ENCODE measurements at places on chromosomes 4 and X.

- peak; percentile 10 for DNase-seq
Observed at GRCh38 chr4:138831948-138832347, 183.6 kb upstream of the NOCT start.

DNA sequence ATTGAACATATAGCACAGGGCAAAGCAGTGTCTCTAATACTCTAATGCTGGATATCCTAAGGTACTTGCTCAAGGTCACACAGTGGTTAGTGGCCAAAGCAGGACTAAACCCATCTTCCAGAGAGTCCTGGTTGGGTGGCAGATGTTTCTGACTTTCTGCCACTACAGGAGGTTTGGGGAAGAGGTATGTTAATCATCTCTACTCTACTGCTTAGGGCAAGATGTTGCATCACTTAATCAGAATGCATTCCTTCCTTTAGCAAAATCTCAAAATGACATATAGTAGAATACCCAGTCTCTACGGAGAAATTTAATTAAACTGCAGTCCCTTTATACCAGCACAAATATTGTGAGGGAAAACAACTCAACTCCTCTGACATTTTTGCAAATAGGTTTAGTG, 190.7 kb upstream of the FAM241A start:
- peak; percentile 33 for DNase-seq

DNA sequence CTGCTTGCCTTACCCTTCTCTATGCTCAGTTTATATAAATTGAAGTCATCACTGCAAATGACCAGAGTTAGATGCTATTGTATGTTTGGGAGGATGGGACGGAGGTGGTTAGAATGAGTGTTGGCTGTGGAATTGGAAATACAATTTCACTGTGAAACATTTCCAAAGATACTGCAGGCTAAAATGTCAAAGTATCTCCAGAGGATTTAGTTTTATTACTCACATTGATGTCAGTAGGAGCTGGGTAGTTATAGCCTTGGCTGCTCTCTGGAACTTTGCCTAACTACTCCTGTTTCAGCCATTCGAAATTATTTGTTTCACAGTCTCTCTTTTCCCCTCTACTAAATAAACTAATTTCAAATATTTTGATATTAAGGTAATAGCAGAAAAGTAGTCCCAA, 92.6 kb upstream of the PPP3CA start:
- no peak for DNase-seq

DNA sequence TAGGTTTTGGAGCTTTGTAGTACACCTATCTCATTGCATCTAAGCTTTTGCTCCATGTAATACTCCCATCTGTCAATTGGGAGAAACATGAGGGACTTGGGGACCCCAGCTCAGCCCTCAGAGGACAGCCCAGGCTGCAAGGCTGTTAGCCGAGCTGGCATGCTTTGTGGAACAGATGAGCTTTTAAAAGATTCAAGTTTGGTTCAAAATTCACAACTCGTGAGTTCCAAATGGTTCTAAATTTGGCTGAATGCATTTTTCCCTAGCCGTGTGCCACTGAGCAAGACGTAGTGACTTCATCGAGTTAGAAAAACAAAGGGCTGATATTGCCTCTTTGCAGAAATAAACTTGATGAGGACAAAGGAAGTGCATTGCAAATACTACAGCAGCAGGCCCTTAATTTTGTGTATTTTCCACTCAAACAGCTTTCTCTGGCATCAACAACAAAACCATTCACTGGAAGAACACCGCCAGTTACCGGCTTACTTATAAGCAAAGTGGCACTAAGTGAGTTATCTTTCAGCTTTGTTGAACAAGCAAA, 165.0 kb upstream of the HS3ST1 start:
- DNase-seq = no peak

DNA sequence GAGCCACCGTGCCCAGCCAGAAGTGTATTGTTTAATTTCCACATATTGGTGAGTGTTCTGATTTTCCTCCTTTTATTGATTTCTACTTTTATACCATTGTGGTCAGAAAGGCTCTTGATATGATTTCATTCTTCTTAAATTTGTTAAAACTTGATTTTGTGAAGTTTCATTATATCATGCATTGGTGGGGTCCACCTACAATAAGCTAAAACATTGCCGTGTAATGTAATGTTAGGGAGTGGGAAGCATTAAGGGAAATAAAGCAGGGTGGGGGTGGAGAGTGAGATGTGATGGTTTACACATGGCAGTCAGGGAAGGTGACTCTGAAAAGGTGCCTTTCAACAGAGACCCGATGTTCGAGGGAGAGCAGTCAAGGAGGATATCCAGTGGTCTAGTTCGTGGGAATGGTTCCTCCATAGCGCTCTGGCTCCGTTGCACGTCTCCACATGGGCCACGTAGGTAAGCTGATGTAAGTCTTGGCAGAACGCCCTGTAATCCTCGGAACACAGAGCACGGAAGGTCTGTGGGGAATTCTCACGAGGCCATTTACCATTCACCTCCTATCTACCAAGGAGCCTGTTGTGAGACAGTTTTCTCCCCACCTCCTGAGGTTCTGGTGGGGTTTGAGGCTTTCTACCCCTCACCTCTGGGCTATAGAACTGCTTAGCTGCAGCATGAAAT, 7.7 kb upstream of the WDR13 start:
- no peak for DNase-seq

DNA sequence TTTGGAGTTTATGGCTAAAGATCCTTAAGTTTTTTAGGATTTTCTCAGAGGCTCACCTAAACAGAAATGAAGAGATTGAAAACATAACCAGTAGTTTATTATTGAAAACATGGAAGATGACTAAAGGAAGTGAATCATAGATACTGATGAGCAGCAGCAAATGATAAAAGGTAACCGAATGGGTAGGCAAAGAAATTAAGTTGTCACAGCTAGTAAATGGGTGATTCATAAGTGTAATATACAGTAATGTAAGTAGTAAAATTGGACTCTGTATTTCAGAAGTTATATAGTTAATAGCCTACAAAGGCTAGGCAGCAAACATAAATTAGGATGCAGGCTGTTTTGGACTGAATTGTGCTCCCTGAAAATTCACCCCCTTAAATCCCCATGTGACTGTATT, 59.0 kb upstream of the ADGRA3 start:
- no peak for DNase-seq

GRCh38 chr4:146927695-146928094, 18.0 kb downstream of the TTC29 start:
- DNase-seq = no peak

DNA sequence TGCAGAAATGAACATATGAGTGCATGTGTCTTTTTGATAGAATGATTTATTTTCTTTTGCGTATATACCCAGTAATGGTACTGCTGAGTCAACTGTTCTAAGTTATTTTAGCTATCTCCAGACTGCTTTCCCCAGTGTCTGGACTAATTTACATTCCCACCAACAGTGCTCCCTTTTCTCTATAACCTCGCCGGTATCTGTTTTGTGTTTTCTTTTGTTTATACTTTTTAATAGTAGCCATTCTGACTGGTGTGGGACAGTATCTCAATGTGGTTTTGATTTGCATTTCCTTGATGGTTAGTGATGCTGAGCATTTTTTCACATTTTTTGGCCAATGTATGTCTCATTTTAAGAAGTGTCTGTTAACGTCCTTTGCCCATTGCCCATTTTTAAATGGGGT, 218.6 kb upstream of the KCNIP4 start:
- DNase-seq = no peak

DNA sequence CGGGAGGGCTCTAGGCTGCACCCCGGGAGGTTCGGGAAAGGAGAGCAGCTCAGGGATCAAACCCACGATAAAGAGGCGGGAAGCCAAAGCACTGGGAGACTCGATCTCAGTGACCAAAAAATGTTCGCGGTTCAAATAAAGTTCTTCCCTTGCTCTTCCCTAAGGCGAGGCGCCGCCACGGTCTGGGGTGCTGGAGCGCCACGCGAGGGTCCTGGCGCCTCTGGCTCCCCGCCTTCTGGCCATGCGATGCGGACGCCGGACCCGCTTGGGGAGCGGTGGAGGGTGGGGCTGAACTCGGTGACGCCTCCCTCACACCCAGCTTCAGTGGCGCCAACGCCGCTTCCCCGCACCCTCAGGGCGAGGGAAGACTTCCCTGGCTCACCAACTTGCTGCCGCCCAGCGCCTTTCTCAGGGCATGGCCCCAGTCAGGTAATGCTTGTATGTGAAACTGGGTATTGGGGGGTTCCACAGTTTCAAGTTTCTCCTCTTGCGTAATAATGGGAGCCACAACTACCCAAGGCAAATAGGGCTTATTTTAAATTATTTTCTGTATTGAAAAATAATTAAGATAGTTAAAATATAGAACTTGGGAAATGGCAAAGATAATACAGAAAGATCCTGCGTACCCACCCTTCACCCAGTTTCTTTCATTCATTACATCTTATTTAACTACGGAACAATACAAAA, at the start of gene QRFPR:
Gene QRFPR (minus strand): TSS at position 243 of the 687 bp plus-strand sequence. CDS start 371 bp downstream, outside the sequence.
- no peak for DNase-seq

DNA sequence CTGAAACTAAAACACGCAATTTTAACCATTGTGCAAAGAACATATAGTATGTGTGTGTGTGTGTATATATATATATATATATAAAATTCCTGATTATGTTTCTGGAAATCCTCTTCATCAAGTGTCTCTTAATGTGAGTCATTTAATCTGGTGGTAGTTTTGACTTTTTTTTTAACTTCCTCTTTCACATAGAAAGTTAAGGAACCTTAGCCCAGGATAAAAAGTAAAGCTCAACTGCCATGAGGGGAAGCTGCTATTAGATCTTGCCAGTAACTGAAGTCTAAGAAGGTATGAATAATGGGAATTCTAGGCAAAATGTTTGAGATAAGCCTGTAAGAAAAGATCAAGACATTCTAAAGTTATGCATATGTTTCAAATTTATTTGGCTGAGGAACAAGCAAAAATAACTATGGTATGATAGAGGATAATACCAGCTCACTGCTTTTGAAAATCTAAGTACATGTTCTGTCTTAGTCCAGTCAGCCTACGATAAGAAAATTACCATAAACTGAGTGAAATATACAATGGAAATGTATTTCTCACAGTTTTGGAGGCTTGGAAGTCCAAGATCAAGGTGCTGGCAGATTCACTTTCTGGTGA, 757.0 kb downstream of the TRAM1L1 start:
- DNase-seq = no peak

DNA sequence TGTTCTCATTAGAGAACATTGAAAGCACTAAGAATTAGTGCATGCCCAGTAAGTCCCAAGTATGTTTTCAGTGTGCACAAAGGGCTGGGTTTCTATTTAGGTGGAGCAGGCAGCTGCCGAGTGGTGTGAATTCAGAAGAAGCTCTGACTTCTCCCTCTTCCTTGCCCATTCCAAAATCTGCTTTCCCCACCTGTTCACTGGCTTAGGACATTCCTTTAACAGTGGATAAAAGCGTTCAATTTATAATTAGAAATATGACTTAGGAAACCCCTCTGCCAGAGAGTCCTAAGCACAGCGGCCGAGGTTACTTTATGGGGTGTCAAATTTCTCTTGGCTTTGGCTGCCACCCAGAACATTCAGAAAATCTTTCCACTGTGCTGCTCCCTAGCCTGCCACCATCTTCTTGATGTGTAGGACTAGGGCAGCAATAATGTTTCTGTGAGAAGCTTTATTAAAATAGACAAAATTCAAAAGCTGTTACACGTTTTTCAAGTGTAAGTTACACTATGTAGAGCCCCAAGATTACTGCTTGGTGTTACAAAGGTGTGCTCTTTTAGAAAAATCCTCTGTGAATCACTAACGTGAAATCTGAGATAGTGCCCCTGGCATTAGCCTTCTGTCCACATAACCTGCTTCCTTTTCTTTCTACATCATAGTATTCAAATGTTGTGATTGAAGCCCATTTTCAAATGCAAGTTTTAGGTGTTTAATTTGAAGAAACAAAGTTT, 191.6 kb upstream of the ANKRD50 start:
- DNase-seq = peak; percentile 79

Data from EH (cell line).